ENCODE measurements at places on chromosomes 11 and 22. TPM values are rescaled to one million over a fixed set of nuclear protein-coding genes. Genes with fewer than 3 reads are reported as not detected.

OPCML gene
- not detected for polyA plus RNA-seq

MRGPRF gene
- 130 TPM for polyA plus RNA-seq

APLNR gene
- polyA plus RNA-seq, result not detected

TMEM151A gene
- not detected for polyA plus RNA-seq

MPZL3 gene
- 0.38 TPM for polyA plus RNA-seq

LTBP3 gene
- 467 TPM for polyA plus RNA-seq

OR6X1 gene
- polyA plus RNA-seq, result not detected

UBASH3B gene
- 0.28 TPM for polyA plus RNA-seq

CD3G gene
- not detected for polyA plus RNA-seq

E2F8 gene
- polyA plus RNA-seq, result 0.05 TPM

SCGB1A1 gene
- 5.0 TPM for polyA plus RNA-seq

HTR3A gene
- not detected for polyA plus RNA-seq

CTSF gene
- polyA plus RNA-seq, result 98.5 TPM

CREB3L1 gene
- polyA plus RNA-seq, result 6.9 TPM

OR8G1 gene
- polyA plus RNA-seq, result not detected

C11orf16 gene
- not detected for polyA plus RNA-seq

OR8D4 gene
- not detected for polyA plus RNA-seq

RAC2 gene
- 3.6 TPM for polyA plus RNA-seq

Measured in aorta (tissue), 5 donors.